ENCODE measurements at places on chromosomes 6 and 20.

- DNase-seq = peak; percentile 93
Observed at GRCh38 chr20:36085686-36086267, 68.8 kb upstream of the EPB41L1 start.

DNA sequence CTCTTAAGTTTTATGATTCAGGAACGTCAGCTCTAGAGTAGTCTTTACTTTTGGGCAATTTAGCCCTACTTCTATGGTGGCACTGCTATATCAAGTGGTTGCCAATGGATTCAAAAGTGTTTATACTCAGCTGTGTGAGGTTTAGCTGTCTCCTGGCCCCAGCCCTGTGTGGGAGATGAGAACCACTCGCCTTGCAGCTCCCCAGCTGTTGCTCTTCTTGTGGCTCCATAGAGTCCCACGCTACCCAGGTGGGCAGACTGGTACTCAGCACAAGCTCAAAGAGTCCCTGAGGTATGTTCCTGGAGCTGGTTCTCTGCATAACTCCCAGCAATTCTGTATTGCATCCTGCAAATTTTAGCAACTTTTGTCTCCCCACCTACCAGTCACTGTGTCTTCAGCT is 59.6 kb downstream of the C6orf118 start:
- no peak for DNase-seq

DNA sequence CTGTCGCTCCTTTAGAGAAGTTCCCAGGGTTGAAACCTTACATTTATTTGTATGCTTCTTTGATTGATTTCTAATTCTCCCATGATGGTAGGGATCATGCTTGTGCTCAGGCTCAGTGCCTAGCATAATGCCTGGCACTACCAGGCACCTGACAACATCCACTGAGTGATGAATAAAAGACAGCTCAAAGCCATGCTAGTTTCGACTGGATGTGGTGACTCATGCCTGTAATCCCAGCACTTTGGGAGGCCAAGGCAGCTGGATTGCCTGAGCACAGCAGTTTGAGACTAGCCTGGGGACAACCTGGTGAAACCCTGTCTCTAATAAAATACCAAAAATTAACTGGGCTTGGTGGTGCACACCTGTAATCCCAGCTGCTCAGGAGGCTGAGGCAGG is 11.6 kb upstream of the CD164 start:
- no peak for DNase-seq

GRCh38 chr20:2217857-2218539 is 77.8 kb upstream of the TGM3 start:
- no peak for DNase-seq

DNA sequence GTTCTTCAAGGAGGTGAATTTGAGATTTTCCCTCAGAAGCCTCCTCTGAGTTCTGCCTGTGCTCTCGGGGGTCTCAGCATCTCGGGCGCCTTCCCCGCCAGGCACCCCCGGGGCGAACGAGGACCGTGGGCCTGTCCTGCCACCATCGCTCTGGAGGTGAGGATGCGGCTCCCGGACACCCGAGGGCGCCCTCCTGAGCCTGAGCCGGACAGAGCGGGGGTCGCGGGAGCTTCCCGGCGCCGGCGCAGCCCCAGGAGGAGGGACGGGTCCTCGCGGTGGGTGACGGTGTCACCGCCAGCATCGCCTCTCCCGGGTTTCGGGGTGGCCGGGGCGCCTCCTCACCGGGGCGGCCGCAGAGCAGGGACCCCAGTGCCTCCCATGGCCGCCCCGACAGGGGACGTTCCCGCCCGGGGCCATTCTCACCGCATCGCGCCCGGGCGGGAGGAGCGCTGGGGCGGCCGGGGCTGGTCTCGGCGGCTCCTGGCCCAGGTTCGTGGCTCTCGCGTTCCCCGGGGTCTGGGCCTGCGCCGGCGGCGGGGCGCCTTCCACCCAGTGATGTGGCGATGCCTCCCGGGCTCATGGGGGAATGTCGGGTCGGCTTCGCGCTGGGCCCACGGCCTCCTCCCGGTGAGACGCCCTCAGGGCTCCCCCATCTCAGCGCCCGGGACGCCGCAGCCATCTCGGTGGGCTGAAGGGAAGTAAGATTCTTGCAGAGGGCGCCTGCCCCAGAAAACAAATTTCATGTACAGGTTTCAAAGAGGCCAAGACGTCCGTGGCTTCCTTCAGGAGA is 210.5 kb downstream of the ERMARD start:
- no peak for DNase-seq

GRCh38 chr6:124958149-124958548 is 4.1 kb upstream of the RNF217 start:
- DNase-seq = no peak

GRCh38 chr6:3386374-3386857 is 70.4 kb downstream of the SLC22A23 start:
- no peak for DNase-seq

- no peak for DNase-seq
Observed at GRCh38 chr6:154933181-154933827, 61.8 kb upstream of the TIAM2 start.

DNA sequence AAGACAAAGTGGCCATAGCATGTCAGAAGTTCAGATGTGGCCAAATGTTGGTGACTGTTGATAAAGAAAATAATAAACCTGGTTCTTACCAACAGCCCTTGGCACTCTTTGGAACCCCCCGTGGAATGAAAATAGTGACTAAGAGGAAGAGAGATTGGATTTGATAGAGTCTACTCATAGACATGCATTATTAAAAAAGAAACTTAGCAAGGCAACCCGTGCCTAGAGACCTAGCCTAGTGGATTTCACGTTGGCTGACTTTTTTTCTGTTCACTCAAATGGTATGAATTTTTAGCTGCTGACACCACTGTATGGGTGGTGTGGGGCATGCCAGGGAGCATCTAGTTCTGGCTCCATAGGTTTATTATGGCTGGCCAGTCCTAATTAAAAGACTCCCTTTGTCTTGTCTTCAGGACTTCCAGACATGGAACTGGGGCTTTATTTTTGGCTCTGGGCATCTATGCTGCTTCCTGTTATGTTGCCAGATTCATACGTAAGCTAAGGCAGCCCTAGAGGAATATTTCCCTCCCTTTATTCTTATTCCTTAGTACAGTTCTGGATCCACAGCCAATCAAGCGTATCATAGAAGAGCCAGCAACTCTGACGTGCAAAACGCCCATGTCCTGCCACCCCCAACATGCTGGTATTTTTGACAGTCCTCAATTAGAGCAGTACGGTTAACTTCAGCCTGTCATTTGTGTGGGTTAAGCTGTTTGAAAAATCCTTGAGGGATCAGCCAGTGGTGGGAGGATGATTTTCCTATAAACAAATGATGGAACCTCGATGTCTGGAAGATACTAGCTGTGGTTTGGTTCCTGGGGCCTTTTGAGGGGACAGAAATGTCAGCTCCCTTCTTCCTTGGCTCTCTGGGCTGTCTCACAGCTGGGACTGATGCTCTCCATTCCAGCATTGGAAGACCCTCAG is 127.5 kb downstream of the ISM1 start:
- DNase-seq = no peak

GRCh38 chr6:39495640-39496039 is 173.1 kb upstream of the KCNK16 start:
- no peak for DNase-seq

GRCh38 chr6:135791441-135791840 is 60.1 kb upstream of the PDE7B start:
- no peak for DNase-seq

GRCh38 chr20:19940988-19941460 is 76.1 kb upstream of the NAA20 start:
- DNase-seq = no peak

GRCh38 chr20:1897965-1898464 is 2.8 kb downstream of the SIRPA start:
- no peak for DNase-seq

GRCh38 chr20:20440886-20441658 is 73.2 kb downstream of the INSM1 start:
- no peak for DNase-seq

DNA sequence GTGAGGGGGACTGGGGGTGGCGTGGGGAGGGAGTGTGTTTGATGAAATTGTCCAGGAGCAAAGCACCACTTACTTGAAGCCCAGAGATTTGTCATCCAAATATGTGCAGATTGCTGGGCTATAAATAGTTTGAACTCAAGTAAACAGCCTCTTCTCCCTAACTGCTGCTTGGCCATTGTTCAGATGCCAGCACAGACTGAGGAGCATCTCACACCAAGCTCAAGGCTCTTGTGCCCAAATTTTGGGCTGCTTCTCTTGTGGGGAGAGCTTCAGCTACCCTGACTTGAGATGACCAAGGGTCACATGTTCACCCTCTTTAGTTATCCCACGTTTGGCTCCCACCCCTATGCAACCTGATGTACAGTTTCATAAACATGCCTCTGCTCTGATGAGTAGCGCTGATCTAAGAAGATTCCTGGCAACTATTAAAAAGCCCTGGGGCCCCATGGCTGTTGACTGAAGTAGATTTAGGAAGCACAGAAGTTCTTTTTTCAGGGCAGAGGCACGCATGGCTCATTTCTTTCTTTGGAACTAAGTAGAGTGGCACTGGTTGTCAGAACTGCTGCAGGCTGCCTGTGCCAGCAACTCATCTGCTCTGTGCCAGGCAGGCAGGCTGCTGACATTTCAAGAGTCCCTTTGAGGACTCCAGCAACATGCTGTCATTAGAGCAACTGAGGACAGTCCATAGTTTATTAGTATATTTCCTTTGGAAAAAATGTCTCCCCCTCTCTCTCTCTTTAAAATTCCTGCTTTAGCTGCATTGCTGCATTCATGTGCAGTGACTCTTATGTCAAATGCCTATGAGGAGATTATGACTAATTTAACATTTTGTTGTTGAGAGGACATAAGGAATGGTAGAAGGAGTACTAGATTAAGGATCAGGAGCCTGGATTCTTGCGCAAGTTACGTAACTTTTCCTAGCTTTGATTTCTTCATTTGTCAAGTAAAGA is 9.6 kb upstream of the PKIG start:
- no peak for DNase-seq

DNA sequence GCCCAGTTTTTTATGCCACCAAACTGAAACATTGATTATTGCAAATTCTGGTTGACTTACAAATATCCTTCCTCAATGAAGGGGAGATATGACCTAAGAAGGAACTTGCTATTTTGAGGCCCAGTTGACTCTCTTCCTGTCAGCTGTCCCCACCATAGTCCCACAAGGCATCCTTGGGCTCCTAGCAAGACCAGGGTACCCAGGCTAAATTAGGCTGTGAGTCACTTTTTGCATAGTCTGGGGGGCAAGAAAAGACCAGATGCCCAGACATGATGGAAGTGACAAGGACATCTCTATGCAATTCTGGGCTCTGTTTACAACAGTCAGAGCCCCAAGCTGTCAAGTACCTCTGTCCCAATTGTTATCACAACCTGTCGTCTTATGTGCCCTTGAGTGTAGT is 31.8 kb upstream of the MAFB start:
- no peak for DNase-seq

DNA sequence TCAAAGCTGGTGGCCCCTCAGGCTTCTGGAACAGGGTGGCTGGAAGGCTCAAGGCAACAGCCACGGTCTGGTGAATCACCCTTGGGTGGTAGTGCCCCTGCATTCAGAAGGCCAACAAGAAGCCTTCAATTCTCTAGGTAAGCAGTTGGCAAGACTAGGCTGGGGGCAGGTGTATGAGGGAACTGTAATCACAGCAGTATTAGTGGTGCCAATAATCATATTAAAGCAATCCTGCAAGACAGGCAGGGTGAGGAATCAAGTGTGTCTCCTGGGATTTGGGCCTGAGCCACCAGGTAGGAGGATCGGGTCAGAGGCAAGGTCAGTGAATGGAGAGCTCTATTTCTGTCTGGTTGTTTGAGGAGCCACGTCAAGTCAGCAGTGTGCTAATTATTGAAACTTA is 24.9 kb upstream of the SCUBE3 start:
- no peak for DNase-seq

- DNase-seq = peak; percentile 44
Observed at GRCh38 chr6:9250852-9251251, 815.5 kb upstream of the SLC35B3 start.

GRCh38 chr6:127299522-127300240 is 33.0 kb downstream of the RNF146 start:
- DNase-seq = no peak

- no peak for DNase-seq
Observed at GRCh38 chr6:31272836-31273626, 1.1 kb upstream of the HLA-C start.

- DNase-seq = peak; percentile 57
Observed at GRCh38 chr6:125114248-125114858, 39.2 kb upstream of the TPD52L1 start.

DNA sequence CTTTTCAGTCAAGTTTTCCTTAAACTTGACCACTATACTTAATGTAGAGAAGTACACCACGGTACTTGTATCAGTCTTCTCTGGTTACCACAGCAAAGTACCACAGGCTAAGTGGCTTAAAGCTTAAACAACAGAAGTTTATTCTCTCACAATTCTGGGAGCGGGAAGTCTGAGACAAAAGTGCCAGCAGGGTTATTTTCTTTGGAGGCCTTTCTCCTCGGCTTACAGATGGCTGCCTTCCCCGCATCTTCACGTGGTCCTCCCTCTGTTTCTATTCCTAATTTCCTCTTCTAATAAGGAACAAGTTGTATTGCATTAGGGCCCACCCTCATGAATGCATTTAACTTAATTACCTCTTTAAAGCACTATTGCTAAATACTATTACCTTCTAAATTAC is 258.0 kb downstream of the PLCB1 start:
- no peak for DNase-seq

DNA sequence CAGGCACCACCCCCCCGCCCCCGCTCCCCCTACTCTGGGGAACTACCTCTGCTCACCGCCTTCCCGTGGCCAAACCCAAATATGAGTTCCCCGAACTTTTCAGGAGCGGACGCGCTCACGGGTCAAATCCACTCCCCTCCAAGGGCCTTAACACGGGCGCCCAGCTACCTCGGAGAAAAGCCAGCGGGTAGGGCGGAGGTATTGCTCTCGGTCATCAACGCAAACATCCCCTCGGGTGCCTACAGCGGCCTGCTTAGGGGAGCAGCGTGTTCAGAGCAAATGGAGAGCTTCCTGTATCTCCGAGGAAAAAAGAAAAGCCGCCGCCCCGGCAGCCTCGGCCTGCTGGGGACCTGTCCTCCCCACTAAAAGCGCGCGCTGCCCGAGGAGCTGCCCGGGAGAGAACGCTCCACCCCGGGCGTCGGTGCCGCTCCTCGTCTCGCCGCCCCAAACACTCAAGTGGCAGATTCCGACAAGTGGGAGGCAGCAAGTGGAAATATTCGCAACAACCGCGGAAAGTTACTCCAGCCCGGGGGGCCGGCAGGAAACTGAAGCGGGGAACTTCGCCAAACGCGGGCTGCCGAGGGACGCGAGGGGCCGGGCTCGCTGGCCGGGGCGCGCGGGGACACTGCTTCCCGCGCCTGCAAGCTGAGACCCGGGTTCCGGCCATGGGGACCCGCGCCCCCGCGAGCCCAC is 699 bp downstream of the PTPRT start:
- DNase-seq = no peak

DNA sequence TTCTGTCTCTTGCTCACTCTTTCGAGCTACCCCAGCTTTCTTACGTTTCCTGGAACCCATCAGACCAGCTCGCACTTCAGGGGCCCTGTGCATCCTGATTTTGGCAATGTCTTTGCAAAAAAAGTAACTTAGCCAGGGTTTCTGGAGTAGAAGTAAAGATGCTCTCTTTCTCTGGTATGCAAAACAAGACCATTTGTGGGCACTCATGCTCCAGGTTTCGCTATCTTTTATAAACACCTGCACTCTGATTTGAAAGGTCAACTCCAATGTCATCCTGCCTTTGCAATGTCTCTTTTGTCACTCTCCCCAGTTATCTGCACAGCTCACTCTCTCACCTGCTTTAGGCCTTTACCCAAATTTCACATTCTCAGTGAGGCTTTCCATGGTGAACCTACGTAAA is 869.1 kb downstream of the QKI start:
- no peak for DNase-seq
